ENCODE measurements at places on chromosomes 16 and 17. TPM values are rescaled to one million over a fixed set of nuclear protein-coding genes. Genes with fewer than 3 reads are reported as not detected.

TNFAIP1 gene
- 27.2 TPM for total RNA-seq

KRT23 gene
- not detected for total RNA-seq

HOXB9 gene
- 5.1 TPM for total RNA-seq

KIFC3 gene
- total RNA-seq, result 3.0 TPM

KRT28 gene
- total RNA-seq, result not detected

FBXW10 gene
- 0.19 TPM for total RNA-seq

Data from activated CD8-positive, alpha-beta memory T cell treated with anti-CD3 and anti-CD28 coated beads for 36 hours (primary cell).